ENCODE measurements at places on chromosomes 2 and 18. TPM values are rescaled to one million over a fixed set of nuclear protein-coding genes. Genes with fewer than 3 reads are reported as not detected.
A peak's percentile ranks its signal among the peaks of the same experiment; 100 is the strongest.

Gene KLHL41
- total RNA-seq, result 0.28 TPM

DNA sequence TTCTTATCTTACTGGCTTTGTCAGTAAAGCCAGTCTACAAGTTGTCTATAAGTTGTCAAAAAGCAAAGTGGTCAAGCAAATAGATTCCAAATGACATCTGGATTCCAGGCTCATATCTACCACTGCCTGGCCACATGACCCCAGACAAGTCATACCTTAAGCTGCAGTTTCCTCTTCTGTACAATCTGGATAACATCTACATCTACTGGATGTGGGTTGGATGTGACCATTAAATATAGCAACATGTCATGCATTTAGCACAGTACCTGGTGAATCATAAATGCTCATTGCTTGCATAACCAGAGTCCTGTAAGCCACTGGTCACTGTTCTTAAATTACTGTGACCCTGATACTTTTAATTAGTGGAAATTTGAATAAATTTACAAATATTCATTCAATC is 16.8 kb downstream of the COBLL1 start:
- no peak for DNase-seq

Gene TMEM169
- not detected for total RNA-seq

GRCh38 chr2:55992455-55992854 is 68.9 kb upstream of the EFEMP1 start:
- DNase-seq, result peak; percentile 57

- no peak for DNase-seq
These were observed 284.0 kb upstream of the GCFC2 start for GRCh38 chr2:75994759-75995158.

Gene MYCN
- 0.21 TPM for total RNA-seq

Gene PDCD1
- total RNA-seq, result 0.92 TPM

Gene SERPINB8
- total RNA-seq, result 28.4 TPM

DNA sequence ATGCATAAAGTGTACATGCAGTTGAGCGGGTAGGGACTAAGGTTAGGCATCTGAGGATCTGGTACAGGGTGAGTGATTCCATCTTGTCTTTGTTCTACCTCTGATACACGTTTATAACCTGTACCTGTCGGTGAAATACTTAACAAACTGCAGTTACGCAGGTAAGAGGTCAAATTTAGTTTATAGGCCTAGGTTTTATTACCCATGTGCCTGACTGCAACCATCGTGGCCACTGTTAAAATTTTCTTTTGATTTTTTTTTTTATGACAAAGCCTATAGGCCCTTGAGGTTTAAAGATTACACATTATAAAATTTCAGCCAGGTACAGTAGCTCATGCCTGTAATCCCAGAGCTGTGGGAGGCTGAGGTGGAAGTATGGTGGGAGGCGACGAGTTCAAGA is 15.4 kb upstream of the HNMT start:
- no peak for DNase-seq

Gene ZNF236
- 14.1 TPM for total RNA-seq

- DNase-seq, result no peak
These were observed 273.7 kb upstream of the KYNU start for GRCh38 chr2:142603759-142604158.

DNA sequence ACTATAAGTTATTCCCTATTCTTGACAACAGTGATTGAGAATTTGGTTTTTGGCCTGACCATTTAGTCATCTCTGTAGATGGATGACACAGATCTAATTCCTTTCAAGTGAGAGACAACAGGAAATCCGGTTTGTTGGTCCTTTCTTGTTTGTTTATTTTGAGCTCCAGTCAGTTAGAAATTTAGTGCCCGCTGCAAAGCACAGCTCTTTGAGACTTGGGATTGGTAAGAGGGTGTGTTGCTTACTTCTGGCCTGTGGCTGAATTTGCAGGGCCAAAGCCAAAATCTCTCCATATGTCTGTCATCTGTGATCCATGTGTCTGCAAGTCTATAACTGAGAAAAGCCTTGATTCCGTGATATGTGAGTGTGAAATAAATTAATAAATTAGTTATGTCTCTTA is 74.3 kb downstream of the BIN1 start:
- DNase-seq, result no peak

Data from thoracic aorta (tissue), 2 donors.